MCF 10A (cell line): ENCODE measurements at places on chromosomes 6 and 20. TPM values are rescaled to one million over a fixed set of nuclear protein-coding genes. Genes with fewer than 3 reads are reported as not detected.

Gene KIFC1
- 20.3 and 27.1 TPM in 2 replicates for total RNA-seq

Gene HDGFL1
- not detected in 2 replicates for total RNA-seq

GRCh38 chr6:134170844-134171243 is 118.4 kb upstream of the SLC2A12 start:
- H3K4me1 ChIP-seq: peaks cover 26% of the 10 kb centered on the region
- no peak for DNase-seq
- peak overlapping the region; percentile 95 for H3K4me3 ChIP-seq
- no peaks in the 10 kb centered on the region for H3K27me3 ChIP-seq
- H3K36me3 ChIP-seq: peaks cover 78% of the 10 kb centered on the region

GRCh38 chr6:31359581-31359980 is 2.6 kb upstream of the HLA-B start:
- peaks cover 5% of the 10 kb centered on the region for H3K4me1 ChIP-seq
- peaks cover 7% of the 10 kb centered on the region for H3K36me3 ChIP-seq
- DNase-seq: no peak
- no peak overlapping the region for H3K4me3 ChIP-seq
- peaks cover 73% of the 10 kb centered on the region for H3K27me3 ChIP-seq

Gene KCNQ2
- total RNA-seq: not detected in 2 replicates

DNA sequence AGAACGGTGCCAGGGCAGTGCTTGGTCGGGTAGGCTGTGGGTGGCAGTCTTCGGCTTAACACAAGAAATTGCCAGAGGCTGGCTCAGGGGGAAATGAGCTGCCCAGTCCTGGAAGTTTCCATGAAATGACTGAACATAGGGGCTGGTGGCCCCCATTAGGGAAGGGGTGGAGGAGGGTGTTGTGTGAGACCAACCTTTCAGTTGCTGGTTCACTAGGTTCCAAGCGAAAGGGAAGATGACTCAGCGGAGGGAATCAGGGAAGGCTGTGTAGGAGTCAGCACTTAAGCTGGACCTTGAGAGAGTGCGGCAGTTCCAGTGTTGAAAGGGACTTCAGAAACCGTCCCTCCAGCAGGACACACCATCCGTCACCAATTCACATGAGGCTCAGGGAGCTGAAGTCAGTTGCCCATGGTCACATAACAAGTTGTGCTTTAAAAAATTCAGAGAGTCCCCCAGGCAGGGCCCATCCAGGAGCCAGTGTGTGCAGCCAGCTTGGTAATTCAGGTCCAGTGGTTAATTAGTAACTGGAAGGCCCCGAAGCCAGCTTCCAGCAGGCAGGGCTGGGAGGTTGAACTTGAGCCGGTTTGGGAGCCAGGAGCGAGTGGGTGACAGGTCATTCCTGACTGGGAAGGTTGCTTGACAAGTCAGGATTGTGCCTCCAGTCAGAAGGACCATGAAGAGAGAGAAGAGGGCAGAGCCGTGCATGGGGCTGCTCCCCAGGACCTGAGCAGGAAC is at the start of gene SGK2:
TSS of gene SGK2 (plus strand) at position 616 of the 735 bp plus-strand sequence. CDS start 7,469 bp downstream, outside the sequence.
- no peaks in the 10 kb centered on the region for H3K36me3 ChIP-seq
- no peak within 1 kb of the TSS for H3K27ac ChIP-seq
- H3K4me1 ChIP-seq: no peaks in the 10 kb centered on the region

- peaks cover 4% of the 10 kb centered on the region for H3K36me3 ChIP-seq
- peak; percentile 10 for DNase-seq
- H3K4me3 ChIP-seq: no peak overlapping the region
- no peaks in the 10 kb centered on the region for H3K27me3 ChIP-seq
- peaks cover 26% of the 10 kb centered on the region for H3K4me1 ChIP-seq
These were observed 211.3 kb downstream of the ARID1B start for GRCh38 chr6:156988276-156989158.

GRCh38 chr20:37571033-37571432 is 43.4 kb upstream of the BLCAP start:
- H3K27me3 ChIP-seq: peaks cover 77% of the 10 kb centered on the region
- no peak overlapping the region for H3K27ac ChIP-seq
- no peaks in the 10 kb centered on the region for H3K36me3 ChIP-seq
- H3K4me1 ChIP-seq: no peaks in the 10 kb centered on the region

Gene MUC22
- total RNA-seq: not detected in 2 replicates

DNA sequence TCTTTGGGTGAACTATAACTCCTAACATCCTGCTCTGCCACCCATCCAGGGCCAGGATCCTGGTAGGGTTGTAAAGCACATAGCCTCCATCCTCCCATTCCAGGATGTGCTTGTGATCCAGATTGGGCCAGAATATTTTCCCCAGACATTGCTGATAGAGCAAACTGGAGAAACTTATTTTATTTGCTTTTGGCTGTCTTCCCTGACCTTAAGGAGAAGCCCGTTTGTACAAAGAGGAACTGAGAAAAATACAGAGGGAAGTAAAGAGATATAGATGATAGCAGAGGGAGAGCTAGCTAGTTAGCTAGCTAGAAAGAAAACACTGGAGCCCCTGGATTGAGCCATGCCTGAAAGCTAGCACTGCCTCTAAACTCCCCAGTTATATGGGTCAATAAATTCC is 9.0 kb upstream of the HDAC2 start:
- H3K4me3 ChIP-seq: no peak overlapping the region
- no peaks in the 10 kb centered on the region for H3K36me3 ChIP-seq

Gene GABRR1
- total RNA-seq: not detected in 2 replicates

DNA sequence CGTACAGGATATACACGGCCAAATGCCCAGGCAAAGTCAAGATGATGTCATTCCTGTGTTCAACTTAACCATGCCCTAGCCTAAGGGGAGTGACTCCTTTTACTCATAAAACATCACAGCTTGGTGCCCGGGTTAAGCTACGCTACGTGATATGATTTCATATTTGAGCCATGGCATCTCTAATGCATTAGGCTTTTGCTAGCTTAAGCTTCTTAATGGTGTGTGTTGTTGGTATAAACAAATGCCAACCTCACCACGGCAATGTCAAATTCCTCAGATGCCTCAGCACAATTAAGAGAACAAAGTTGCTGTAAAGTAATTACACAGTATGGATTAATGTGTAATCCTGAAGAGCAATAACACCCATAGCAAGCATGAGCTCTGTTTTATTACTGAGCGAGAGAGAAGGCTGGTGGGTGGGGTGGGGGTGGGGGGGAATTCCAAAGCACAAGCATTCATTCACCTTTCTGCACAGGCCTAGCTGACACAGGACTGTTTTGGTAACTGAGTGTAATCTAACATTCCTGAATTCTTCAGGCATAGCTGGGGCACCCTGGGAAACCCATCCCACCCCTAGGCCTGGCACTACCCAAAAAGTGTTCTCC is 44.7 kb upstream of the CNKSR3 start:
- no peak overlapping the region for H3K4me3 ChIP-seq
- H3K27me3 ChIP-seq: no peaks in the 10 kb centered on the region
- no peaks in the 10 kb centered on the region for H3K4me1 ChIP-seq

Gene SLC2A10
- not detected in 2 replicates for total RNA-seq

- H3K27me3 ChIP-seq: no peaks in the 10 kb centered on the region
- H3K36me3 ChIP-seq: no peaks in the 10 kb centered on the region
- no peak overlapping the region for H3K27ac ChIP-seq
- no peak for DNase-seq
- no peak overlapping the region for H3K4me3 ChIP-seq
- H3K4me1 ChIP-seq: peaks cover 5% of the 10 kb centered on the region
These were observed 93.1 kb downstream of the PRND start for GRCh38 chr20:4814696-4815252.

GRCh38 chr20:31547017-31547675 is 32.9 kb downstream of the HM13 start:
- DNase-seq: peak; percentile 87
- H3K27me3 ChIP-seq: no peaks in the 10 kb centered on the region
- H3K4me3 ChIP-seq: peak overlapping the region; percentile 82
- H3K4me1 ChIP-seq: peaks cover 14% of the 10 kb centered on the region

- H3K4me1 ChIP-seq: no peaks in the 10 kb centered on the region
- no peak overlapping the region for H3K4me3 ChIP-seq
These were observed 123.1 kb upstream of the CARMIL1 start for GRCh38 chr6:25156123-25156522.

Gene NRSN1
- total RNA-seq: not detected in 2 replicates

DNA sequence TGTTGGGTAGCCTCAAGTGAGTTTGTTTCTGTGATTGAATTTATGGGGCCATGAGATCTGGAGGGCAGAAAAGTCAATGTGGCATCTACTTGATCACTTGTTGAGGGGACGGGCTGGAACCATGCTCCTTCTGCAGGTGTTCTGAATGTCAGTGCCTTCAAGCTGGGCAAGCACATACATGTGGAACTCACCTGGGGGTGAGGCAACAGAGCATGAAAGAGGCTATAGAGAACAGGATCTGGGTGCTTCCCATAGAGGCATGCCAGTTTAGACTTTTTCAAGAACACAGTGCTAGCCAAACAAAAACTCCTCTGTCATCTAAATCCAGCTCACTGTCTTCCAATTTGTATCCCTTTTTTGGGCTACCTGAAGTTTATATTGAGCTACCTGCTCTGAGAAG is 77.8 kb upstream of the SLC35B3 start:
- no peaks in the 10 kb centered on the region for H3K27me3 ChIP-seq
- no peaks in the 10 kb centered on the region for H3K4me1 ChIP-seq
- no peak overlapping the region for H3K27ac ChIP-seq
- H3K36me3 ChIP-seq: no peaks in the 10 kb centered on the region
- H3K4me3 ChIP-seq: no peak overlapping the region
- DNase-seq: no peak

- no peaks in the 10 kb centered on the region for H3K27me3 ChIP-seq
- no peak for DNase-seq
- peaks cover 89% of the 10 kb centered on the region for H3K36me3 ChIP-seq
- H3K4me3 ChIP-seq: no peak overlapping the region
These were observed 54.5 kb downstream of the SULF2 start for GRCh38 chr20:47730744-47731143.

DNA sequence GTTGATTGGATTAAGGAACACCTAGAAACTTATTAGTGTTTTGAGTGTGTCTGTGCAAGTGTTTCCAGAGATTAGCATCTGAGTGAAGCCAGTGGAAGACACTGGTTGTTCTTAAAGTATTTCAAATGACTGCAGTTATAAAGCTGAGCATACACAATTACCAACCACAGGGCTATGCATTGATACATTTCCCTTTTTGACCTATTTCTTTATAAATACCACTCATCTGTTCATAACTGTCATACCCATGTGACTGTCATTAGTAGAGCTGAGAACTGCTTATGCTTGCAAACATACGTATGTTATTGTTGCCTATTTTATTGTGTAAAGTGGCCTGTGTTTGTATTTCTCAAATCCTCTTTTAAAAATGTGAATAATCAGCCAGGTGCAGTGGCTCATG is 15.3 kb upstream of the ZC3H12D start:
- H3K27me3 ChIP-seq: no peaks in the 10 kb centered on the region
- no peak overlapping the region for H3K27ac ChIP-seq
- H3K4me3 ChIP-seq: no peak overlapping the region
- peaks cover 5% of the 10 kb centered on the region for H3K4me1 ChIP-seq
- DNase-seq: no peak

DNA sequence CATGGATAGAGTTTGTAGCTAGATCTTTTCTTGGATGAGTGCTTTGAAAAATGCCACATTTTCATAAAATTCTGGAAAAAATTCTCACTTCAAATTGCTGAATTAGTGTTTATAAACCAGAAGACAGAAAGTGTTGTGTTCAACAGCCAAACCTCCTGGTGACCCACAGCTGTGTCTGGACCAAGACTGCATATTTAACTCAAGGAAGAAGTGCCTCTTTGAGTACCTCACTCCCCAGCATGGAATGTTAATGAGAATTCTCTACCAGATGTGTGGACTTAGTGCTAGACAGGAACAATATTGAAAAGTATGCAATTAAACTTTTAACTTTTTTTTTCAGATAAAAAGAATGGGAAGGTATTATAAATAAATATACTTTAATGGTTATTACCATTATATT is 609.3 kb downstream of the COL12A1 start:
- no peak overlapping the region for H3K27ac ChIP-seq
- DNase-seq: no peak
- peaks cover 20% of the 10 kb centered on the region for H3K4me1 ChIP-seq
- H3K36me3 ChIP-seq: no peaks in the 10 kb centered on the region
- no peak overlapping the region for H3K4me3 ChIP-seq

GRCh38 chr6:151814614-151815013 is 7.1 kb downstream of the ESR1 start:
- H3K36me3 ChIP-seq: no peaks in the 10 kb centered on the region
- no peak overlapping the region for H3K27ac ChIP-seq
- no peak overlapping the region for H3K4me3 ChIP-seq

DNA sequence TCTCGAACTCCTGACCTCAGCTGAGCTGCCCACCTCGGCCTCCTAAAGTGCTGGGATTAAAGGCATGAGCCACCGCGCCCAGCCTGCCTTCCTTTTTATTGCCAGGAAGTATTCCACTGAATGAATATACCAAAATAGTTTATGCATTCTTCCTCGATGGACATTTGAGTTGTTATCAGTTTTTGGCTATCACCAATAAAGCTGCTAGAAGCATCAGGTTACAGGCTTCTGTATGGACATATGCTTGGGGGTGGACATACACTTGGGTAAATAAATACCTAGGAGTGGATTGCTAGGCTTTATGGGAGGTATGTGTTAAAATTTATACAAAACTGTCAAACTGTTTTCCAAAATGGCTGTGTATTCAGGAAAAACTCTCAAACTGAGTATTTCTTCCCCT is 10.0 kb upstream of the RPS10 start:
- no peaks in the 10 kb centered on the region for H3K4me1 ChIP-seq
- no peak overlapping the region for H3K27ac ChIP-seq
- H3K4me3 ChIP-seq: no peak overlapping the region
- no peaks in the 10 kb centered on the region for H3K36me3 ChIP-seq
- no peaks in the 10 kb centered on the region for H3K27me3 ChIP-seq

- H3K27ac ChIP-seq: no peak overlapping the region
- H3K27me3 ChIP-seq: no peaks in the 10 kb centered on the region
- H3K4me3 ChIP-seq: no peak overlapping the region
These were observed 50.3 kb upstream of the OGFRL1 start for GRCh38 chr6:71238351-71238750.

DNA sequence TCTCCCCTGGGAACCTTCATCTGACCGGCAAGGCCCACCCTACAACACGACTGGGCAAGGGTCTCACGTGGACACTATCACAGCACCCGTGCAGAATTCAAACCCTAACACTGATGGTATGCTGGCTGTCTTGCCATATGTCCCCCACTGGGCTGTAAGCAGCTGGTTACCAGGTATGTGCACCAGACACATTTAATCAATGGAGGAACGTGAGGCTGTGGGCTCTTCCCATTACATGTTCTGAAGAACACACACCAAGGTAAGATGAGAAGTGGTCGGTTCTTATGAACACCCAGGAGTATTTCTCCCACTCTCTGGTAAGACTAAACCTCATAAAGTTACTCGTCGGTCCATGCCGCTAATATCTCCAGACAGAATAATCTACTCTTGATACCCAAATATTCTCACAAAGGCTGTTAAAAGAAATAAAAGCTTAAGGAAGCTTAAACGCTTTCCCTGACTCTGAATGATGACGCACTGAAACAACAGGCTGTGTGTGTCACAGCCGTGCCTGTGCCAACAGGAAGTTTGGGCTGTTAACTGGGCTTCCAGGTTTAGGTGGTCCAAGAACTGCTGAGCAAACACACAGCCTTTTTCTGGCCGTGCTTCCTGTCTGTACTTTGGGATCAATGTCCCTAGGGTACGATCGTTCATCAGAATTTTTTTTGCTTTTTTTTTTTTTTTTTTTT is 75.3 kb downstream of the SLC23A2 start:
- H3K36me3 ChIP-seq: peaks cover 17% of the 10 kb centered on the region
- peak; percentile 28 for DNase-seq
- no peak overlapping the region for H3K4me3 ChIP-seq
- no peaks in the 10 kb centered on the region for H3K4me1 ChIP-seq
- no peak overlapping the region for H3K27ac ChIP-seq

Gene LY6G5C
- total RNA-seq: 0.64 and 1.4 TPM in 2 replicates

GRCh38 chr6:111361648-111362047 is 121.4 kb downstream of the REV3L start:
- H3K4me3 ChIP-seq: no peak overlapping the region
- H3K27ac ChIP-seq: no peak overlapping the region
- H3K36me3 ChIP-seq: peaks cover 14% of the 10 kb centered on the region
- peak; percentile 56 for DNase-seq

Gene SRMS
- 0.81 and 1.4 TPM in 2 replicates for total RNA-seq

Gene VGLL2
- total RNA-seq: not detected in 2 replicates
